ENCODE measurements at places on chromosomes 5 and 9.

DNA sequence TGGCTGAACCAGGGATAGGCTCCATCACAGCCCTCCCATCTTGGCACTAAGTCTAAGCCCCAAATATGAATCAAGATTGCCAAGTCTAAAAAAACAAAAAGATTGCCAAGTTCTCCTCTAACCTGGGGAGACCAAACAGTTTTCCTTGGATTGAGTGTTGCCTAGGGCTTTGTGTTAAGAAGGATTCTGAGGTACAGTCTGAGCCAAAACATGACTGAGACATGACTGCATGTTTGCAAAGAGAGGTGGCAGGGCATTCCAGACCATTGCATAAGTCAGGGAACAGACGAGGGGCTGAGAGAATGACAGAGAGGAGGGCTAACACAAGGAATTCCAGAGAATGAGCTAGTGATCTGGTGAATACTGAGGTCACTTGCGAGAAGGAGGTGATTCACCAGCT, 11.4 kb downstream of the LAMC3 start:
- H3K4me1 ChIP-seq = no peaks in the 10 kb centered on the region
- peaks cover 4% of the 10 kb centered on the region for H3K27me3 ChIP-seq
- no peak for DNase-seq
- H3K27ac ChIP-seq = no peak overlapping the region
- no peaks in the 10 kb centered on the region for H3K36me3 ChIP-seq
- H3K4me3 ChIP-seq = no peak overlapping the region

DNA sequence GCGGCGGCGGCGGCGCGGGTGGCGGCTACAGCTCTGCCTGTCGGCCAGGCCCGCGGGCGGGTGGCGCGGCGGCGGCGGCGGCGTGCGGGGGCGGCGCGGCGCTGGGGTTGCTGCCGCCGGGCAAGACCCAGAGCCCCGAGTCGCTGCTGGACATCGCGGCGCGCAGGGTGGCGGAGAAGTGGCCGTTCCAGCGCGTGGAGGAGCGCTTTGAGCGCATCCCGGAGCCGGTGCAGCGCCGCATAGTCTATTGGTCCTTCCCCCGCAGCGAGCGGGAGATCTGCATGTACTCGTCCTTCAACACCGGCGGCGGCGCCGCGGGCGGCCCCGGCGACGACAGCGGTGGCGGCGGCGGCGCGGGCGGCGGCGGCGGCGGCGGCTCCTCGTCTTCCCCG, 296 bp downstream of the ZSWIM6 start:
- peaks cover 20% of the 10 kb centered on the region for H3K4me1 ChIP-seq
- peak; percentile 27 for DNase-seq
- H3K4me3 ChIP-seq = no peak overlapping the region
- peaks cover 30% of the 10 kb centered on the region for H3K27me3 ChIP-seq

GRCh38 chr5:150517272-150518152, 9.6 kb downstream of the NDST1 start:
- H3K4me1 ChIP-seq = no peaks in the 10 kb centered on the region
- H3K27ac ChIP-seq = no peak overlapping the region
- no peak for DNase-seq
- no peak overlapping the region for H3K4me3 ChIP-seq
- H3K36me3 ChIP-seq = no peaks in the 10 kb centered on the region
- peaks cover 6% of the 10 kb centered on the region for H3K27me3 ChIP-seq

- no peaks in the 10 kb centered on the region for H3K4me1 ChIP-seq
- no peaks in the 10 kb centered on the region for H3K36me3 ChIP-seq
- no peak for DNase-seq
Measured at GRCh38 chr5:134430001-134430569, 18.4 kb upstream of the CDKN2AIPNL start.

DNA sequence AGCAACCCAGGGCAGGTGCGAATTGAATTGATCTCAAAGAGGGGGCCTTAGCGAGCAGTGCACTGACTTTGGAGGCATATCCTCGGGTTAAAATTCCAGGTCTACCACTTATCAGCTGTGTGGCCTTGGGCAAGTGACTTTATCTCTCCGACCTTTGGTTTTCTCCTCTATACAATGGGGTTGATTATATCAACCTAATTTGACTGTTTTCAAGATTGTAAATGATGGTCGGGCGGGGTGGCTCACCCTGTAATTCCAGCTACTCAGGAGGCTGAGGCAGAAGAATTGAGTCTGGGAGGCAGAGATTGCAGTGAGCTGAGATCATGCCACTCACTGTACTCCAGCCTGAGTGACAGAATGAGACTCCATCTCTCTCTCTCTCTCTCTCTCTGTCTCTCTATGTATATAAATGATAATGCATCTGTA, 18.7 kb downstream of the SPRY4 start:
- H3K27me3 ChIP-seq = no peaks in the 10 kb centered on the region
- H3K4me1 ChIP-seq = peaks cover 9% of the 10 kb centered on the region
- no peak overlapping the region for H3K27ac ChIP-seq
- H3K36me3 ChIP-seq = no peaks in the 10 kb centered on the region
- no peak overlapping the region for H3K4me3 ChIP-seq

DNA sequence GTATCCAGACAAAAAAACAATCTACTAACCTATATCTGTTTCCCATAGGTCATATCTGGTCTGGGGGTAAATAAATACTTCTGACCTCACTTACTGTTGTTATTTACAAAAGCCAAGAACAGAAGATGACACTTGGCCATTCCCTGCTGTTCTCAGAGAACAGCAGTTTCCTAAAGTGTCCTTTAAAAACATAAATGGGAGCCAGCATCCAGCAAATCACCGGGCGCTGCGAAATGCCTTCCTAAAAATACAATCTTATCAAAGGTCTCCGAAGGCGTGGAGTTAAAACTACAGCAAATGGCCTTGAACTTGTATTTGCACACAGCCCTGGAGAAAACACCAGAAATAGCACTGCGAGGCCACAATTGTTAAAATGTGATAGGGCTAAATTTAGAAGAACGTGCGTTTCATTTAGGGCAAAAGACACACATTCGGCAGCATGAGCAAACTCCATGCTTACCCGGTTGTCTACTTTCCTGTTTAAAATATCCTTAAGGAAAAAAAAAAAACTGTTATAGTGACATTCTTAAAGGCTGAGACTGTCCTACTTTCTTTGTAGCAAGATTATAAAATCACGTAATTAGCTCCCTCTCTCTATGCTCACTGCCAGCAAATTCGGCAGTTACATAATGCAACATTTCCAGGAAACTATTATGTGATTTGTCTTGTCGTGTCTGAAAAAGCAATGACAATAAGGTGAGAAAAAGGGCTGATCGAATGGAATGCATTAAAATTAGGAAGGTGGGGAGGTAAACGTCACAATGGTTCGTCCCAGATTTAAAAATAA, 1.5 kb downstream of the NFIL3 start:
- no peaks in the 10 kb centered on the region for H3K36me3 ChIP-seq
- no peak for DNase-seq
- H3K4me3 ChIP-seq = peak overlapping the region; percentile 93
- no peak overlapping the region for H3K27ac ChIP-seq
- H3K4me1 ChIP-seq = peaks cover 25% of the 10 kb centered on the region

GRCh38 chr5:172028167-172028566, 21.7 kb upstream of the FBXW11 start:
- H3K36me3 ChIP-seq = no peaks in the 10 kb centered on the region
- no peaks in the 10 kb centered on the region for H3K27me3 ChIP-seq
- no peak for DNase-seq
- H3K4me1 ChIP-seq = no peaks in the 10 kb centered on the region
- H3K4me3 ChIP-seq = no peak overlapping the region

GRCh38 chr5:135367076-135367475, 32.0 kb downstream of the MACROH2A1 start:
- no peak overlapping the region for H3K27ac ChIP-seq
- no peak overlapping the region for H3K4me3 ChIP-seq
- no peak for DNase-seq
- peaks cover 94% of the 10 kb centered on the region for H3K36me3 ChIP-seq
- no peaks in the 10 kb centered on the region for H3K27me3 ChIP-seq
- H3K4me1 ChIP-seq = peaks cover 76% of the 10 kb centered on the region

DNA sequence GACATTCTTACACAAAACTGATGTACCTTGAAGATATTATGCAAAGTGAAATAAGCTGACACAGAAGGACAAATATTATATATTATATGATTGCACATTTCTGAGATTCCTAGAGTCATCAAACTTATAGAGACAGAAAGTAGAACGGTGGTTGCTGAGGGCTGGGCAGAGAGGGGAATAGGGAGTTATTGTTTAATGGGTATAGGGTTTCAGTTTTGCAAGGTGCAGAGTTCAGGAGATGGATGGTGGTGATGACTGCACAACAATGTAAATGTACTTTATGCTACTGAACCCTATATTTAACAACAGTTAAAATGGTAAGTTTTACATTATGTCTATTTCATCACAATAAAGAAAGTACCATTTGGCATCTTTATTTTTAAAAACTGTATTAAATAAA, 315.8 kb upstream of the POU5F2 start:
- no peaks in the 10 kb centered on the region for H3K4me1 ChIP-seq
- H3K27me3 ChIP-seq = no peaks in the 10 kb centered on the region
- H3K27ac ChIP-seq = no peak overlapping the region
- no peak overlapping the region for H3K4me3 ChIP-seq
- DNase-seq = no peak

- H3K4me3 ChIP-seq = no peak overlapping the region
- H3K27me3 ChIP-seq = no peaks in the 10 kb centered on the region
- DNase-seq = no peak
- no peaks in the 10 kb centered on the region for H3K36me3 ChIP-seq
- H3K27ac ChIP-seq = no peak overlapping the region
Measured at GRCh38 chr9:134955156-134955555, 37.4 kb upstream of the FCN1 start.

- H3K27me3 ChIP-seq = no peaks in the 10 kb centered on the region
- H3K27ac ChIP-seq = no peak overlapping the region
- DNase-seq = no peak
- H3K4me3 ChIP-seq = no peak overlapping the region
- no peaks in the 10 kb centered on the region for H3K36me3 ChIP-seq
Measured at GRCh38 chr5:163757344-163757743, 251.9 kb downstream of the MAT2B start.

DNA sequence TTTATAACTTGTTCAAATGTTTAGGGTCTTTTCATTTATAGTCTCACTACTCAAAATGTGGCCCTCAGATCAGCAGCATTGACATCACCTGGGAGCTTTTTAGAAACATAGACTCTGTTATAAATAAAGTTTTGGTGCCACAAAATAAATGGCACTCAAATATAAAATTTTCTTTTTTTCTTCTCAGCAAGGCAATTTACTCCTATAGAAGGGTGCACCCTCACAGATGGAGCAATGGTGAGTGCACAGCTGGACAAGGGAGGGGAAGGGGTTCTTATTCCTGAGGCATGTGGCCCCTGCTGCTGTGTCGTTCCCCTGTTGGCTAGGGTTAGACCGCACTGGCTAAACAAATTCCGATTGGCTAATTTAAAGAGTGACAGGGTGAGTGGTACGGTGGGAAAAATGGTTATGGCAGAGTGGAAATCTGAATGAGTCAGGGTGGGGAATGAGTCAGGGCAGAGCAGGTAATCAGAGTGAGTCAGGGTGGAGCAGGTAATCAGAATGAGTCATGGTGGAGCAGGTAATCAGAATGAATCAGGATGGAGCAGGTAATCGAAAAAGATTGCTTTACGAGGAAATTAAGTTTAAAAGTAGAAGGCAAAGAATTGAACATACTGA, 31.8 kb upstream of the C7 start:
- H3K36me3 ChIP-seq = no peaks in the 10 kb centered on the region
- no peak overlapping the region for H3K4me3 ChIP-seq
- peaks cover 4% of the 10 kb centered on the region for H3K27me3 ChIP-seq
- H3K27ac ChIP-seq = no peak overlapping the region
- H3K4me1 ChIP-seq = no peaks in the 10 kb centered on the region

- no peaks in the 10 kb centered on the region for H3K4me1 ChIP-seq
- no peaks in the 10 kb centered on the region for H3K27me3 ChIP-seq
- H3K27ac ChIP-seq = no peak overlapping the region
- H3K36me3 ChIP-seq = no peaks in the 10 kb centered on the region
- no peak for DNase-seq
Measured at GRCh38 chr5:91875196-91875779, 492.2 kb upstream of the ARRDC3 start.

DNA sequence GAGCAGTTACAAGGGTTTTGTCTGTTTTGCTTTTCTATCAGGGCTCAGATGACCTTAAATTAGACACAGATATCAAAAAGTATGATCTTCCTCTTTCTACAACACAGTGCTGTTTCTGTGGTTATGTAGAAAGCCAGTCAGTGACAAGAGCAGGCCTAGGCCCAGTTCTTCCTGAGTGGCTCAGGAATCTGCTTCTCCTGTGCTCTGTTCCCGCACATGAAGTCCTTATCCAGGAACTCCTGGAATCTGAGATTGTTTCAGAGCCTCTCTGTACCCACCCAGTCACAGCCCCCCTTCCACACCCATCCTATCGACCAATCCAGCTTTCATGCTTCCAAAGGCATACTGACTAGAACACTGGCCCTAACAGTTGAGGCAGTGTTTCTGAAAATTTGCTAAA, 40.4 kb upstream of the SMU1 start:
- H3K36me3 ChIP-seq = peaks cover 15% of the 10 kb centered on the region
- no peak for DNase-seq
- H3K27ac ChIP-seq = no peak overlapping the region
- no peaks in the 10 kb centered on the region for H3K27me3 ChIP-seq
- no peak overlapping the region for H3K4me3 ChIP-seq

- H3K36me3 ChIP-seq = no peaks in the 10 kb centered on the region
- no peaks in the 10 kb centered on the region for H3K27me3 ChIP-seq
- H3K27ac ChIP-seq = no peak overlapping the region
- DNase-seq = no peak
- H3K4me3 ChIP-seq = no peak overlapping the region
Measured at GRCh38 chr5:33629999-33630398, 189.2 kb downstream of the TARS1 start.

DNA sequence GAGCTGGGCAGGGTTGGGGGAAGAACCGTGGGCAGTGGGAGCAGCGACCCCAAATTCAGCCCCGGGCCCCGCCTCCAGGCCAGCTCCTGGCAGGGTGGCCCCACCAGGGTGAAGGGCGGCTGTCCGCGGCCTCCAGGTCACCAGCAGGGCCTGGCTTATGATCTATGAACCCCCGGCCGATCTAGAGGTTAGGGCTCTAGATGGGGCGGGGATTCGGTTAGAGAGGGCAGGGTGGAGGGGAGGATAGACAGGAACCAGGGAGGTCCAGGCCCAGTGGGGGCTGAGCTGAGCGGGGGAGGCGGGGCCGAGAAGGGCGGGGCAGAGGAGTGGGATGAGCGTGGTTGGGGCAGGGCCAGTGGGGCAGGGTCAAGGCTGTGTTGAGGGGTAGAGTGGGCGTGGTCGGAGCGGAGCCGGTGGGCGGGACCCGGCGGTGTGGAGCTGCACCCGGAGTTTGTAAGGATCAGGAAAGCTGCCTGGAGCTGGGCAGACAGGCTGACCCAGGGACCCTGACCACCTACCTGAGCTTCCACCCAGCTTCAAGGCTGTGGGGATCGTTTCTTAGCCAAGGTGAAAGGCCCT, 29.3 kb upstream of the OBP2B start:
- H3K4me3 ChIP-seq = no peak overlapping the region
- no peaks in the 10 kb centered on the region for H3K36me3 ChIP-seq
- H3K27ac ChIP-seq = no peak overlapping the region
- no peak for DNase-seq
